Activated CD4-positive, alpha-beta T cell treated with anti-CD3 and anti-CD28 coated beads for 4 hours (primary cell): ENCODE measurements at places on chromosomes 3 and 15.

- DNase-seq = no peak
These were observed 304.0 kb upstream of the CBLB start for GRCh38 chr3:106172780-106173179.

- DNase-seq = no peak
These were observed 10.7 kb downstream of the GORASP1 start for GRCh38 chr3:39096775-39097174.

DNA sequence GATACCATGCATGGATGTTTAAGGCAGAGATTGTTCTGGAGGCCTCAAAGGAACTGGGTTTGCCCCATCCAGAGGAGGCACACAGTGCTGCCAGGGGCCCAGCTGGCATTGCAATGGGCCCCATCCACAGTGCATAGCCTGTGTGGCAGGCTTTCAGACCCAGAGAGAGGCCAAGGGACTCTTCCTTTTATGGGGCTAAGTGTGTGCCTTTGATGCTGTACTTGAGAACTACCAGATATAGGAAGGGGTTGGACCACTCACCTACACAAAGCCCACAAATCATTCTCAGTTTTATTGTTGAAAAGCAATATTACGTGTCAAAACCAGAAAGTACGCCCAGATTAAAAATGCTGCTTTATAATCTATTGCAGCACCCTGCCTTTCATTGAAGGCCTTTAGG lies 134.9 kb downstream of the EPHB1 start:
- no peak for DNase-seq

- DNase-seq = no peak
These were observed 3.2 kb downstream of the TYRO3 start for GRCh38 chr15:41562244-41562643.

DNA sequence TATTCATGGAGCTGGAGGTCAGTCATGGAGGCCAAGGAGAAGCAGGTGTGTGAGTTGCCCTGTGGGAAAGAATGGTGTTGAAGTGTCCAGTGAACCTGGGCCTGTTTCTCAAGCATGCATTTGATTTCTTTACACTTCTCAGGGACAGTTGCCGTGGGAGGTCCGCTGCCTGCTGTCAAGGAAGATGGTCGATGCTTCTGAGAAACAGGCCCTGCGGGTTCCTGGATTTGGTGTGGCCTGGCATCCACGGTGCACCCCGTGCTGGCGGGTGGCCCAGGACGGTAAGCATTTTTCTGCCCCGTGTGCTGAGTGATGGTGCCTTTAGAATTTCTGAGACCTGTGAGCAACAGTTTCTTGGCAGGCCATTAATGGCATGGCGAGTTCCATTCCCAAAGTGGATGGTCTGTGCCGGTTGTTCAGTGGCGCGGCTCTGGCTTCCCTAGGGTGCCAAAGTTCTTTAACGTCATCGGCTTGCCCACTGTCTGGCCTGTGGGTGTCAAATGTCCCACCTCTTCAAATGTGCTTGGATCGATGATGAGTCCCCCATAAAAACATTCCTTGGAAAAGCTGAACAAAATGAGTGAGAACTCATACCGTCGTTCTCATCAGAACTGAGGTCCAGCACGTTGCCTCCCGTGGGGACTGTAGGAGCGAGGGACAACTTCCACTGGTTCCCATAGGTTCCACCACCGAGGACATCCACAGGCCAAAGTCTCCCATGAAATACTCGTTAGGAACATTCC lies 107.2 kb downstream of the SNRPN start:
- DNase-seq = no peak

GRCh38 chr3:57983734-57984518 lies 24.3 kb upstream of the FLNB start:
- peak; percentile 29 for DNase-seq

DNA sequence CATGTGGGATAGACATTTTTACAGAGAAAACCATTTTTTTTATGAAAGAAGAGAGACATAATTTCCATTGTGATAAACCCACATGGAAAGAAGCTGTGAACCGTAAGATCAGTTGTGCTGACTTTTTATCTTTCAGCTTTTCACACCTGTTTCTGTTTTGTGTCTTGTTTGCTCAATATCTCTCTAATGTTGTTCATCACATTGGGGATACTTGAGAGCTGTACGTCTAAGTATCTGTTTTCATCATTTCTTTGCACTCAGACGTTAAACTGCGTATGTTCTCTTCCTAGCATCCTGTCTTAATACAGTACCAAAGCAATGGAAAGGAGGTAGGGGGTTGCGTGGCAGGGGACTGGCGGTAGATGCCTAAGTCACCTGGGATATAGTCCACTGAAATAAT lies 449.0 kb downstream of the NAALADL2 start:
- no peak for DNase-seq

- DNase-seq = no peak
These were observed 35.4 kb downstream of the PCOLCE2 start for GRCh38 chr3:142853270-142854168.

GRCh38 chr15:36782681-36783080 lies 203.3 kb downstream of the CDIN1 start:
- no peak for DNase-seq

GRCh38 chr3:156689608-156690007 lies 15.2 kb downstream of the TIPARP start:
- no peak for DNase-seq

GRCh38 chr3:112360561-112360960 lies 27.6 kb downstream of the CD200 start:
- no peak for DNase-seq

DNA sequence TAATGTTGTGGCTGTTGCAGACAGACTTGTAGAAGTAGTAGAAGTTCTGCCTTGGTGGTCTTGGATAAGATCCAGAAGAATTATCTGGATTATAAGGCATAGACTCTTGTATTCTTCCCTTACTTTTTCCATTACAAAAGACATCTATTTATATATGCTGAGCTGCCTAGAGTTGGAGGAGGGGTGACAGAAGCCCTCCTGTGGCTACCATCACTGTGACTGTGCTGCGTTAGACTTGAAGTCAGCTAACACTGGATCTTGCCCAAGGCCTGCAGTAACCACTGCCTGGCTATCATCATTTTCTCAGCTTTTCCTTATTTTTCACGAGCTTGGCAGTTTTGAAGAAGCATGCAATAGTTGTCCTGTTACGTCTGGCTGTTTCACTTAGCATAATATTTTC lies 684.8 kb upstream of the BCHE start:
- no peak for DNase-seq

DNA sequence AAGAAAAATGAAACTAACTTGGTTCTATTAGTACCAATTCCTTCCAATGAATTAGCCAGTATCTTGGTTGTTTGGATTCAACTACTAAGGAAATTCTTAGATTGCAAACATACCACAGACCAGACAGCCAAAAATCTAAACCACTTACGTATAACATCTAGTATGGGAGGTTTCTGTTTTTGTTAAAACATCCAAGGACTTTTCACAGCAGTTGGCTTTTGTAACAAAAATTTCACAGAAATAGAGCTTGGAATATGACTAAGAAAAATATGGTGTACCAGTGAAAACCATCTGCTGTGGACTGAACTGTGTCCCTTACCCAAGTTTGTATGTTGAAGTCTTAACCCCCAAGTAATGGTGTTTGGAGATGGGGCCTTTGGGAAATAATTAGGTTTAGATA lies 199.2 kb downstream of the OTOL1 start:
- no peak for DNase-seq

GRCh38 chr3:45473841-45474240 lies 85.5 kb downstream of the LARS2 start:
- no peak for DNase-seq

DNA sequence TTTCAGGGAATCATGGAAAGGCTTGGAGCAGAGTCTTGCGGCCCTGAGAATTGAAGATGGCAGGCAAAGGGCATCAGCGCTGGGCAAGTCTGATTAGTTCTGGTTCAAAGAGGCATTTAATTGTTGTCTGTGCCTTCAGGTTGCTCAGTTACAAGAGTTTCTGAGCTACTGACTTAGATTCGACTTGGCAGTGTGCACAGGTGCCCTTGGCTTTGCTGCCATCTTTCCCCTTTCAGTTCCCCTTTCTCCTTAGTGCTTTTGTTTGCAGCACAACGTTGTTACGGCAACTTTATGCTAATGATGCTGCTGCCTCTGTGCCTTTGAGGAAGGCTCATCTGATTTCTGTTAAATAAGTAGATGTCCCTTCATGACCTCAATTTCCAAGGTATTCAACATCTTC lies 12.5 kb downstream of the P2RY14 start:
- DNase-seq = no peak
